ENCODE measurements at places on chromosomes 11 and 22.

DNA sequence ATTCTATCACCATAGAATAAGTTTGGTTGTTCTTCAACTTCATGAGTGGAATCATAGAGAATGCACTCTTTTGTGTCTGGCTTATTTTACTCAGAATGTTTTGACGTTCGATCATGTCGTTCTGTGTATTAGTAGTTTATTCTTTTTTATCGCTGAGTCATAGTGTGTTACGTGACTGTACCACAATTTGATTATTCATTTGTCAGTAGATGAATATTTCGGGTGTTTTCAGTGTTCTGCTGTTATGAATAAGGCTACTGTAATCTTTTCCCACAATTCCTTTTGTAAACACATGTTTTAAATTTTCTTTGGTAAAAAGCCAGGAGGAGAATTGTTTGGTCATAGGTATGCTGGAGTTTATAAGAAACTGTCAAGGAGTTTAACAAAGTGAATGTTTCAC is 279.9 kb upstream of the B3GAT1 start:
- no peak for DNase-seq

DNA sequence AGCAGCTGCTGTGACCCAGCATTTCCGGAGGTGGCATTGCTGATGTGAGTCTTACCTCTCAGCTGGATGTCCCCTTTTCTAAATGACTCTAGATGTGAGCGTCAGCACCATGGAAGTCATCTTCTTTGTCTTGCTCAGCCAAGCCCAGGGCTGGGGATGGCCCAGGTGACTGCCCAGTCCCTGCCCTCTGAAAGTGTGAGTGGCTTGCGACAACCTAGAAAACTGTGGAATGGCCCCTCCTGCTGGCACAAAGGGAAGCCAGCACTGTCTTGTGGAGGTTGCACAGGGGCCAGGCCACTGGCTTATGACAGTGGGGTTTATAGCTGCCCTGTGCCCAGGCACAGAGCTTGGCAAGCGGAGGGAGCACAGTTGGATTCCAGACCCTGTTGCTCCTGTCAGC is 6.2 kb downstream of the TUB start:
- DNase-seq: no peak

- DNase-seq: no peak
Measured at GRCh38 chr11:113059548-113059947, 98.3 kb downstream of the NCAM1 start.

- peak; percentile 52 for DNase-seq
Measured at GRCh38 chr11:36306888-36307287, 10.8 kb downstream of the PRR5L start.

DNA sequence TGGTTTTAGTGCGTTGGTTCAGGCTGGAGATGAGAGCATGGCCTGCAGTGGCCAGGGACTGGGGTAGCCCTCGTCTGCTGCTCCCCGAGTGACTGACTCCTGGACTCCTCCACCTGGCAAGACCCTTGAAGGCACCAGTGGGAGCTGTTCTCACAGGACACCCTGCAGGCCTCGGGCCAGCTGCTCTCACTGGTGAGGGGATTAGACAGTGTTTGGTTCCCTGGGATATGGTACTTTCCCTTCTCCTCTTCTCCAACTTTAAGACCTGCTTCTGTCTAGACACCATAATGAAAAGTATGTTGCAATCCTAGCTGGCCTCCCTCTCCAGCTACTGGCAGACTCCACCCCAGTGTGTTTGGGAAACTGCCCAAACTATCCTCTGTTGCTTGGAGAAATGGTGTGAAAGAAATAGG is 168.8 kb upstream of the CADM1 start:
- no peak for DNase-seq

DNA sequence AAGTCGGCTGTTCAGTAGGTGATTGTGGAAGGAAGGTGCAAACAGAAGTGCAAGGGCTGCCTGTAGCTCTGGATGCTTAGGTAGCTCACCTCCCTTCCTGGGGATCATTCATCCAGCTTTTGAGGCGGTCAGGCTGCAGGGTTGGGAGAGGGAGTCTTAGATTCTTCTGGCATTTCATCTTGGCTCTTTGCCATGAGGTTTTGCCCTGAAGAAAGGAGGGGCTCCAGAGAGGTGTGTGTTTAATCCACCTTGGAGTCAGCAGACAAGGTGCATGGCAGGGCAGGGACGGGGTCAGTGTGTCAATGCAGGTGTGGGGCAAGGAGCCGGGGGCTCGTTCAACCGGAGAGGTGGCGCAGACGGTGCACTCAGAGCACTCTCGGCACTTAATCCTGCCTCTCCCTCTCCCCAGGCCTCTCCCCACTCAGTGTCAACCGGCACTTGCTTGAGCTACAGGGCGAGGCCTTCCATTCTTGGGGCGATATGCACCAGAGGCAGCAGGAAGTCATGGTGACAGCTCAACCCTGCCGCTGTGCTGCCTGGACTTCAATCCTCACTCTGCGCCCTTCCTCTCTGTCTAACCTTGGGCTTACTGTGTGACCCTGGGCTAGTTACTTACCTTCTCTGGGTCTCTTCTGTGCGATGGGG is 7.2 kb downstream of the ADAMTS15 start:
- no peak for DNase-seq

- DNase-seq: peak; percentile 57
Measured at GRCh38 chr11:68340003-68340767, 27.8 kb downstream of the LRP5 start.

DNA sequence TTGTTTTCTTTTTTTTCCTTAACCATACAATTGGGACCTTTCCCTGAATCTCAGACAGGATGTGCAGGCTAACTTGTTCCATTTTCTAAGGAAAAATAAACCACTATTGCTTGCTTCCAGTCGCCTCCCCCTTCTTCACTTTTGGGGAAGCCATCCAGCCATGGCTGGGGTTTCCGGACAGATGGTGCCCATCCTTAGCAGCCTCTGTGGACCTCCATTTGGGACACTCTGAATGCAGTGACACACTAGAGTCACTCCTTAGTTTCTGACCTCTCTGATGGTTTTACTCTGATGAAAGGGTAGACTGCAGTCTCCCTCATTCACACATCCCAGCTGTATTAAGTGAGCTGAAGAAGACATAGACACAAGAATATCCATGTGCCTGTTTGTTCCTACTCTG is 147.3 kb downstream of the COMMD9 start:
- DNase-seq: no peak

- DNase-seq: no peak
Measured at GRCh38 chr11:35274909-35275785, 136.2 kb downstream of the CD44 start.

- no peak for DNase-seq
Measured at GRCh38 chr11:31968461-31969358, 122.2 kb upstream of the RCN1 start.

DNA sequence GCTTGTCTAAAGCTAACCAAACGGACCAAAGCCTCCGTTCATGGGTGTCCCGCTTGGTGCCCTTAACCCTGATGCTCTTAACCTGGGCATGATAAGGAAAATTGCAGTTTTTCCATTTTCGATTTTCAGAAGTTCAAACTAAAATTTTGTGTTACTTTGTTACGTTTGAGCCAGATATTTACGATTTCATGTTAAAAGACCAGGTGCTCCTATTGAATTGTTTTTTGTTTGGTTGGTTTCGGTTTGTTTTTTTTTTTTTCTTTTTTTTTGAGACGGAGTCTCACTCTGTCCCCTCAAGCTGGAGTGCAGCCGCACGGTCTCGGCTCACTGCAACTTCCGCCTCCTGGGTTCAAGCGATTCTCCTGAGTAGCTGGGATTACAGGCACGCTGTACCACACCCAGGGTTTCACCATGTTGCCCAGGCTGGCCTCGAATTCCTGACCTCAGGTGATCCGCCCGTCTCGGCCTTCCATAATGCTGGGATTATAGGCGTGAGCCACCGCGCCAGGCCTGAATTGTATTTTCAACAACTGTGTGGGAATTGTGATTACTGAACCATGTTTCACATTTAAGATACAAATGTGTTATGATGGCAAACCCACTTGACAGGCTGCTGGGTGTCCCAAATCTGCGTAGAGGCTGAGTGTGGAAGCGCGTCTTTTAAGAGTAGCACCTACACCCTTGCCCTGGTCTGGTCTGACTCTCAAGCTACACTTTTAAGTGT is 864 bp upstream of the USP28 start:
- no peak for DNase-seq

GRCh38 chr11:133991101-133991500 is 34.3 kb upstream of the IGSF9B start:
- no peak for DNase-seq

- no peak for DNase-seq
Measured at GRCh38 chr22:41555325-41555982, 5.4 kb upstream of the CSDC2 start.

- no peak for DNase-seq
Measured at GRCh38 chr11:33965032-33965431, 73.2 kb upstream of the LMO2 start.

- no peak for DNase-seq
Measured at GRCh38 chr11:78161346-78161745, 21.9 kb upstream of the ALG8 start.

DNA sequence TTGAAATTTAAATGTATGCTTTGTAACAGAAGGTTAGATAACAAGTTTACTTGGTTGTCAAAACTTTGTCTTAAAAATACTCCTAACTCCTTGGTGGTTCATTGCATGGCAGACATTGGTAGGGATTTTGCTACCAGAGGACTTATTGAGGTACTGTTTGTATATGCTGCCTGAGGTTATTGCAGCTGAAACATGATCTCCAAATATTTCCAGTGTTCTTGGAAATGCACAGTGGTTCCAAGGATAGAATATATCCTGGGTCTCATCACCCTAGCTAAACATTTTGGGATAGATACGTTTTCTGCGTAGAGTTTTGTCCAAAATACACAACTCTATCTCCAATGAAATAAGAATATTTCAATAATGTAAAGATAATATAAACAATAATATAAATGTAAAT is 109.2 kb downstream of the RAB38 start:
- no peak for DNase-seq

DNA sequence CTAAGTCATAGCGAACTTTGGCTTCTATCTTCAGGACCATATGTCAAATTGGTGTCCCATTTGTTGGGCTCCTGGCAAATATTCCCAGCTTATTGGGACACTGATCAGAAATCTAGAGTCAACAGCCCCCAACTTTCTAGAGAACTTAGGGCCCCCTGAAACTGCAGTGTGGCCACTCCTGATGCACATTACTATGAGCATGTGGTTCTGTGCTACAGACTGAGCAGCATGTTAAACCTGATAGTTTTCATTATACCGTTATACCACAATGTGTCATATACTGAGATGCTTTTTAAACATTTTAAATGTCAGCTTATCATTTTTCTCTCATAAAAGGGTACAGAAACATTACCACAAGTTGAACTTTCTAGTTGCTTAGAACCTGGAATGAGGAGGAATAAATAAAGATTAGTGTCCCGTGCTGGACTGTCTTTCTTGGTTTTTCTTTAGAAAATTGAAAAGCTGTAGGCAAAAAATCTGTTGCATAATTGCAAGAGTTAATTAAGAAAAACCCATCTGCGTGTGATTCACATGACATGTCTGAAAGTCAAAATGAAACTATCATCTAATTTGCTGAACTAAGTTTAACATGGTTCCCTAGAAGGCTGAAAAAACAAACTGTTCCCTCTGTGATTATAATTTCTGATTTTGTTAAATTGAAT is 16.4 kb upstream of the CTSC start:
- no peak for DNase-seq

- no peak for DNase-seq
Measured at GRCh38 chr11:65560555-65561418, 2.6 kb upstream of the LTBP3 start.

DNA sequence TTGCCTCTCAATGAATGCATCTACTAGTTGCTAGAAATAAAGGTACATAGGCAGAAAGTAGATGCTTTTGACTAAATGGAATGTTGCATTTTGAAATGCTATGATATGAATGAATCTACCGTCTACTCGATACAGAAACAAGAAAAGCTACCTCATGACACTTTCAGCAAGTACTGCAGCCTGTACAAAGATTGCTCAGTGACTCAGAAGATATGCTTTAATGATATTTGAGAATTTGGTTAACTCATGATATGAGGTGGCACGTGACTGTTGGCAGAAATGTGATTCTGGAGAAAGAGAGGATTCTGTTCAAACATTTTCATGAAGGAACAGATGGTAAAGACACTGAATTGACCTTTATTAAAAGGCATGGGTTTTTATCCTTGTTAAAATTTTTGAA is 76.0 kb downstream of the HSD17B12 start:
- DNase-seq: no peak

DNA sequence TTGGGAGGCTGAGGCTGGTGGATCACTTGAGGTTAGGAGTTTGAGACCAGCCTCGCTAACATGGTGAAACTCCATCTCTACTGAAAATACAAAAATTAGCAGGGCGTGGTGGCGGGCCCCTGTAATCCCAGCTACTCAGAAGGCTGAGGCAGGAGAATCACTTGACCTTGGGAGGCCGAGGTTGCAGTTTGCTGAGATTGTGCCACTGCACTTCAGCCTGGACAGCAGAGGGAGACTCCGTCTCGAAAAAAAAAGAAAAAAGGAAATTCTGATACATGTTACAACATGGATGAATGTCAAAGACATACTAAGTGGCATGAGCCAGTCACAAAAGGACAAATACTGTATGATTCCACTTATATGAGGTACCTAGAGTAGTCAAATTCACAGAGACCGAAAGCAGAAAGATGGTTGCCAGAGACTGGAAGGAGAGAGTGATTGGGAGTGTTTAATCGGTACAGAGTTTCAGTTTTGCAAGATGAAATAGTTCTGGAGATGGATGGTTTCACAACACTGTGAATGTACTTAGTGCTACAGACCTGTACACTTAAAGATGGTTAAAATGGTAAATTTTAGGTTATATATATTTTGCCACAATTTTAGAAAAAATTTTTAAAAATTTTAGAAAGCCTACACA is 92.3 kb downstream of the BLID start:
- DNase-seq: no peak

DNA sequence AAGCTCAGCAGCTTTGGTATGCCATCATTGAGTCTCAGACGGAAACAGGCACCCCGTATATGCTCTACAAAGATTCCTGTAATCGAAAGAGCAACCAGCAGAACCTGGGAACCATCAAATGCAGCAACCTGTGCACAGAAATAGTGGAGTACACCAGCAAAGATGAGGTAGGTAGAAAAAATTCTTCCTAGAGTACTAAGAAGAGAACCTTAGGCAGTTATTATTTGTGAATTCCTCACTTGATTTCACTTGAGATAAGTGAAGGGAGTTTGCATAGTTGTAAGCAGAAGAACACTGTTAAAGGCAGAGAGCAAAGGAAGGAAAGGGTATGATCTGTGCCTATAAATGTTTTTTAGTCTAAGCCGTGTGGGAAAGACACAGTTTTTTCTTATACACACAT is 28.6 kb downstream of the RRM1 start:
- no peak for DNase-seq

DNA sequence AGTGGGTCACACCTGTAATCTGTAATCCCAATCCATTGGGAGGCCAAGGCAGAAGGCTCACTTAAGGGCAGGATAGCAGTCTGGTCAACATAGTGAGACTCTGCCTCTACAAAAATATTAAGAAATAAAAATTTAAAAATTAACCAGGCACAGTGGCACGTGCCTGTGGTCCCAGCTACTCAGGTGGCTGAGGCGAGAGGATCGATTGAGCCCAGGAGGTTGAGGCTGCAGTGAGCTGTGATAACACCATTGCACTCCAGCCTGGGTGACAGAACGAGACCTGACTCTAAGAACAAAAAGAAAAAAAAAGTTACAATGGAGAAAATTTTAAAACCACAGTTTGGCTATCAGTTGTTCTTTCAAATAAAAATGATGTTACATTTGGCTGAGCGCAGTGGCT is 13.4 kb upstream of the SYNGR1 start:
- no peak for DNase-seq
